ENCODE measurements at places on chromosomes 2 and 18. TPM values are rescaled to one million over a fixed set of nuclear protein-coding genes. Genes with fewer than 3 reads are reported as not detected.

GRCh38 chr2:104944495-104944894, 90.6 kb downstream of the POU3F3 start:
- no peak for DNase-seq

Gene SIX3
- 2.0 TPM for total RNA-seq

GRCh38 chr2:25570161-25570845, 103.1 kb downstream of the DTNB start:
- no peak for DNase-seq

- DNase-seq: no peak
Observed at GRCh38 chr18:74819433-74820059, 221.9 kb downstream of the ZNF407 start.

- DNase-seq: no peak
Observed at GRCh38 chr2:197931661-197932312, 127.4 kb downstream of the PLCL1 start.

DNA sequence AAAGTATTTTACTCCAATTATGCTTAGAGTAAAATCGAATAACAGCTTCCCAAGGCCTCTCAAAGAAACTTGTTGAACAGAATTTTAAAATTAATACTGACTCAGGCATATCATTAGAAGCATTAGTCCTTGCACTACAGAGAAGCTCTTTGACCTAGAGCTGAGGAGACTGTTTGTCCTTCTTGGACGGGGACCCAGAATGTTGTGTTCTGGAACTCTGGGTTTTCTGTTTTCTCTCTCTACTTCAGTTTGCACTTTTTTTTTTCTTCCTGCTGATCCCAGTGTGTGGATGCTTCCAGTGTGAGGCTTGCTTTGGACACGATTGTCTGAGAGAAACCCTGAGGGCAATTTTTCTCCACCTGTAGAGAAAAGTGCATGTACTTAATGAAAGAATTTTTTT, 847.6 kb downstream of the SOCS6 start:
- no peak for DNase-seq

Data from SJCRH30 (cell line).